Thoracic aorta endothelial cell (primary cell): ENCODE measurements at places on chromosomes 13 and 19. TPM values are rescaled to one million over a fixed set of nuclear protein-coding genes. Genes with fewer than 3 reads are reported as not detected.

Gene ZNF587B
- total RNA-seq: 23.7 and 48.5 TPM in 2 replicates

Gene F7
- not detected in 2 replicates for total RNA-seq

Gene PRODH2
- not detected in 2 replicates for total RNA-seq

Gene PSMC4
- 97.2 and 117 TPM in 2 replicates for total RNA-seq

Gene C19orf33
- total RNA-seq: 9.8 and 14.8 TPM in 2 replicates

Gene OR7C1
- total RNA-seq: not detected in 2 replicates

Gene CALR3
- 0.13 TPM in 1 of 2 replicates, not detected in the other for total RNA-seq

Gene CEACAM4
- not detected in 2 replicates for total RNA-seq

Gene SIGLEC8
- total RNA-seq: not detected in 2 replicates

Gene ZGLP1
- total RNA-seq: 0.27 and 0.79 TPM in 2 replicates

Gene C19orf73
- total RNA-seq: 0.80 and 0.93 TPM in 2 replicates

Gene FGF22
- not detected in 2 replicates for total RNA-seq

Gene MYO16
- under 0.01 TPM in 1 of 2 replicates, not detected in the other for total RNA-seq

Gene CACNG6
- total RNA-seq: 1.0 and 1.9 TPM in 2 replicates
